Placental epithelial cell (primary cell): ENCODE measurements at places on chromosomes 6 and 20. TPM values are rescaled to one million over a fixed set of nuclear protein-coding genes. Genes with fewer than 3 reads are reported as not detected.

FAM120B gene
- 14.1 and 14.2 TPM in 2 replicates for total RNA-seq

ACSS2 gene
- 40.4 and 41.8 TPM in 2 replicates for total RNA-seq

FAM110A gene
- 9.4 and 14.9 TPM in 2 replicates for total RNA-seq

FAM83D gene
- 2.0 and 6.5 TPM in 2 replicates for total RNA-seq

SLC32A1 gene
- total RNA-seq: not detected in 2 replicates

EDN1 gene
- total RNA-seq: 45.1 and 91.0 TPM in 2 replicates

ANKRD66 gene
- total RNA-seq: not detected in 2 replicates

LPIN3 gene
- total RNA-seq: 15.6 and 21.2 TPM in 2 replicates

FAM83B gene
- 58.9 and 74.4 TPM in 2 replicates for total RNA-seq

TMEM151B gene
- total RNA-seq: under 0.01 TPM in 1 of 2 replicates, not detected in the other

LHFPL5 gene
- not detected in 2 replicates for total RNA-seq

ATP9A gene
- total RNA-seq: 3.5 and 4.9 TPM in 2 replicates

RIPPLY2 gene
- not detected in 2 replicates for total RNA-seq
